ENCODE measurements at places on chromosomes 3 and 15.
A peak's percentile ranks its signal among the peaks of the same experiment; 100 is the strongest.

GRCh38 chr3:136255672-136256406, 5.7 kb downstream of the PCCB start:
- no peak for DNase-seq

- no peak for DNase-seq
Observed at GRCh38 chr15:66725464-66725785, 23.4 kb downstream of the SMAD6 start.

DNA sequence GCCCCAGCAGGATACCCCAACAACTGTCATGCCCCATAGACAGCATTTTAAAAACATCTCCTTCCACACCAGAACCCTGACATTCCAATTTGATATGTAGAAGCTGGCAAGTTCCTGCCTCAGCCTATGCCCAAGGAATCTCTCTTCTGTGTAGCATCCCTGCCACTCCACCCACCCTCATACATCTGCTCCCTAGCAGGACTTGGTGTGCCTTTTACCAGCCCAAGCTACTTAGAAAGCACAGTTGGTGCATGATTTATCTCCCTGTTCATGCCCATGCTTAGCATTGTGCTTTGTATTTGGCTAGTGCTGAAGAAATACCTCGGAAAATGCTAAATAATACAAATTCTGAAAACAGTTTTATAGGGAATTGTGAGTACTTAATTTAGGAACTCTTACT, 236.9 kb upstream of the HES1 start:
- DNase-seq, result no peak

DNA sequence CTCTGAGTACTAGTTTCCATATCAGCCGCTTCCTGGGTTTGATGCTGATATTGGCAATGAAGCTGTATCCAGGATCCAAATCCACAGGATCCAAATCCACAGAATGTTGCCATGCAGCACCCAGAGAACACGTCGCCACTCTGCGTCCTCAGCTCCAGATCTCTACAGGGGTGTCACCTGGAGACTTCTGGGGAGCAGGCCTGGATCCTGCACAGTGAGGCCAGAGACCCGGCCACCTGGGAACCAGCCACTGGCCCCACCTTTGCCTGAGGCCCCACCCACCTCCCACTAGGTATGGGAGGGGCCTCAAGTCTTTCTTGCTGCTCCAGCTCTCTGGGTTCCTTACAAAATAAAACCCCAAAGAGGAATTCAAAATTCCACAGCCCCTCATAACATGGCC, 123.9 kb downstream of the LRRK1 start:
- DNase-seq, result no peak

- DNase-seq, result no peak
Observed at GRCh38 chr15:43702701-43703424, 9.2 kb downstream of the CKMT1A start.

GRCh38 chr15:47422881-47423665, 294.2 kb upstream of the SEMA6D start:
- DNase-seq, result no peak

- DNase-seq, result no peak
Observed at GRCh38 chr3:194775266-194775665, 89.6 kb downstream of the FAM43A start.

- peak; percentile 3 for DNase-seq
Observed at GRCh38 chr15:35751413-35752133, 205.6 kb upstream of the DPH6 start.

DNA sequence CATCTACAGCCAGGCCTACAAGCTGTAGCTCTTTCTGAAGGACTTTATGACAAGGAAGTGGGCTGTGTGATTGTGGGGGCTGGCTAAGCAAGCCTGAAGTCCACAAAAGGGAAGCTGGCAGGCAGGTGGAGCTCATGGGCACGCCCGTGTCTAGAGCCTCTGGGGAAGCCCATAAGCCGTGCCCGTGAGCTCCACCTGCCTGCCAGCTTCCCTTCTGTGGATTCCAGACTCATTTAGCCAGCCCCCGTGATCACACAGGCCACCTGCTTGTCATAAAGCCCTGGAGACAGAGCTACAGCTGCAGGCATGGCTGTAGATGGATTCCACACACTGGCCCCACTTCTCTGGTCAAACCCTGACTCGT, 15.2 kb downstream of the EFCC1 start:
- no peak for DNase-seq

DNA sequence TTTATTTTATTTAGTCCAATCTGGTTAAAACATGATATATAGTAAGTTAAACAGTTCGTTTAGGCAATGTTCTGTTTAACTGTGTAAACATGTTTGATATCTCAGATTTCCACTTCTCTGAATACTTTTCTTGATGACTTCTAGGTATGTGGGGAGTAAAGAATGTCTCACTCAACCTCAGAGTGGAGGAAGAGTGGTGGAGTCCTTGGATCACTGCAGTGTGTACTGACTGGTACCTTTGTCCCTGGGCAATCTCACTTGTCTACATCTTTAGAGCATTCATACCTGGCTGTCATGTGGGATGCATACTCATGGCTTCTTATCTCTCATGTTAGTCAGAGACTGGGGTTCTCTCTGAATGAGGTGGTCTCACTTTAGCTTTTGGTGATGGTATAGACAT, 15.6 kb downstream of the GADL1 start:
- DNase-seq, result no peak

DNA sequence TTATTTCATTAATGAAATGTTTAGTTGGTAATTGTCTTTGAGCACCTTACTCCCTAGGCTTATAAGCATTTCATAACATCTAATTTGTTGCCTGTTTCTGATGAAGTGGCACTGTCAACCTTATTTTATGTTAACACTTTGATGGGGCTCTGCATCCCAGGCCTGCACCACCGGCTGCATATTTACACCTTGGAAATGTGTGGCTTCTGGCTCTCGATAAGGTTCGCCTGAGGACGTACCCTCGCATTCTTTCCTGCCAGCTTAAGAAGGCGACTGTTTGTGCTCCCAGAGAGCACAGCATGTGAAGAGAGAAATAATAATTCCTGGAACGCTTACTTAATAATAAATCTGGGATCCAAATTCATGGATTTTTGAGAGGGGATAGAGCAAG, 763.3 kb upstream of the CFAP20DC start:
- no peak for DNase-seq

DNA sequence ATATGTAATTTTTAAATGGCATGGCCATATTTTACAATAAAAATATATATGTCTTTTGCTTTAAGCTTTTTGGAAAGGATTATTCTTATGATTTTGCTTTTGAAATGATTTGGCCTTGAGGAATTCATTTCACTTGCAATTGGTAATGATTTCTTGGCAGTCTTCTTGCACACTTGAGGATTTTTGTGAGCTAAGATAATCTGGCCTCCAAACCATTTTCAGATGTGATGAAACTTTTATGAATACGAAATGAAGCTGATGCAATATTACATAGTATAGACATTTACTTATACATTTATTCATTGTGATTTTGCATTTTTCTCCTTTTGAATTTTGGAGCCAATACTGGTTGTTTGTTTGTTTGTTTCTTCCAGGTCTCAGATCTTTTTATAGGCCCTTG, 6.4 kb upstream of the SH2D7 start:
- no peak for DNase-seq

- DNase-seq, result no peak
Observed at GRCh38 chr3:153244961-153245360, 82.9 kb downstream of the RAP2B start.

DNA sequence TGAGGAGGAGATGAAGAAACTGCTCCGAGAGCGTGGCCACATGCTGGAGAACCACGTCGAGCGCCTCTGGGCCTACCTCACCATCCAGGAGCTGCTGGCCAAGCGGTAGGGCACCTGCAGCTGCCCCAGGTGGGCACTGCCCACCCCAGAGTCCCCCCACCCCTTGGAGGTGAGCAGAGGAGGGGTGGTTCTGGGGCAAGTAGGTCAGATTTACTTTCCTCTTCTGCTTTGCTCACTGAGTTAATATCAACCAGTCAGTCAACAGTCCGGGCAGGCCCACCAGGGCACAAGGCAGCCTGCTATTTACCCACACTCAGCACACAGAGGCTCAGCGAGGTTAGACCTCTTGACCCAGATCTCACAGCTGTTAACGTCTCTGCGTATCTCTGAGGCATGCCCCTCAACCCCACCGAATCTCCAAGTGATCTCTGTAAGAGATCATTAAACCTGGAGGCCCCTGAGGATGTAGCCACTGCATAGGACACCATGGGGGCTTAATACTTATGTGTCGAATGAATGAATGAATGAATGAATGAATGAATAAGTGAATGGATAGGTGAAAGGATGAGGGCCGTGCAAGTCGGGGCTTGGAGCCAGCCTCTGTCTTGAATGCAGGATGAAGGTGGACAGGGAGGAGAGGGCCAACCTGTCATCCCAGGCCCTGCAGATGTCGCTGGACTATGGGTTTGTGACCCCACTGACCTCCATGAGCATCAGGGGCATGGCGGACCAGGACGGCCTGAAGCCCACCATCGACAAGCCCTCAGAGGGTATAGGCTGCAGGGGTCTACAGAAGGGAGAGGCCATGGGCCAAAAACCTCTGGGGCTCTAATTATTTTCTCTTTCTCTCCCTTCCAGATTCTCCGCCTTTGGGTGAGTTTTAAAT, 8.0 kb upstream of the ITIH3 start:
- no peak for DNase-seq

DNA sequence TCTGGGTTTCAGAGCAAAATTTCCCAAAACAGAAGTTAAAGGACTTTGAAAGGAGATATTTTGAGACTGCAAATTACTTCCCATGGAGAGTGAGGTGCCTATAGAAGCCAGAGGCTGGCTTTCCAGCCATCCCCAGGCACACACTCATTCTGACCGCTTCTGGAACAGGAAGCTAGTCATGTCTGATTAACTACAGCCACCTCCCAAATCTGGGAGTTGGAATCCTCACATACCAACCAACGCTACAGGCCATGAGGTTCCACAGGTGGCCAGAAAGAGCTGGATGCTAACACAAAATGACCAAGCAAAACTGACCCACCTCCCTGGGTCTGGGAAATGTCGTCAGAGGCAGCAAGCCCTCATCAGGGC, 87.2 kb downstream of the SNRK start:
- DNase-seq, result no peak

DNA sequence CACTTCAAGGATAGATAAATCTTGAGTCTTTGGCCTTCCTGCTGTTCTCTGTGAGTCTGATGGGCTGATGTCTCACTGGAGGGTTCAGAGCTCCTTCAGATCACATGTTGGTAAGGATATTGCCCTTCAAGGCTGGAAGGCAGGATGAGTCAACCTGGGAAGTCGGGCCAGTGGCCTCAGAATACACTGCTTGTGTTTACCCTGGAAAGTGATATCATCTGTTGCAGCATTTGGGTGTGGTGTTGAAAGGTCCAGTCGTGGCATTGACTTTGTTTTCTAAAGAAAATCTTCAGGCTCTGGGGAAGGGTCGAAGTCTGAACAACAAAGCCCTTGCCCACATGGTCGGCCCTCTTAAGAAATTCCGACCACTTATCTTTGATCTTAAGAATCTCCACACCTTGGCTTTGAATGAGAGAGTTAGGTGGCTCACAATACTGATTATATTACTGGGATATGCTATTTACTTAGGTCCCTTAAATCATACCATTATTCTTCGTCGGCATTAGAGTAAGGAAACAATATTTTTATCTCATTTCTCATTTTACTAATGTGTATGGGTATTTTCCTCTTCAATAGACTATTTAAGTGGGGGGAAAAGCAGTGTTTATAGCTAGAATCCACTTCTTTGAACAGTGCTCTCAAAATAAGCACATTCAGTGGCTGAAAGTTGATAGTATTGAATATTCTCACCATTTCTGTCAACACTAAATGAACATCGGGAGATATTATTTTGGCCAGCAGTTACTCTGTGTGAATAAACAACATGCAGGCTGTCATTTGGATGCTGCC, 303.9 kb upstream of the RASGRP1 start:
- DNase-seq, result no peak

- no peak for DNase-seq
Observed at GRCh38 chr3:117486719-117487716, 777.4 kb downstream of the TUSC7 start.

DNA sequence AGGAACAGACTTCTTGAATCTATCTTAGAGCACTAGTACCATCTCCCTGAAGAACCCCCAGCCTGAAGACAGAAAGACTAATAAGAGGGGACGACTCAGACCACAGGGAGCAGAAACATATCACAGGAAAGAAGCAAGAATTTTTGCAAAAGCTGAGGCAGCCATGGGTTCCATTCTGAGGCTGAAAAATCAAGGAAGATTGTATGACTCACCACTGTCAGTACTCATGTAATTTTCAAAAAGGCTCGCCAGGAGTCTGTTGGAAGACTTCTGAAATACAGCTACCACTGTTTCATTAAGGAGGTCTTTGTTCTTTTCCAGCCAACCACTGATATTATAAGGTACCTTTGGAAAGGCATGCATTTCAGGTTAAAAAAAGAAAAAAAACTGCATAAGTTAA, 47.5 kb downstream of the MYH15 start:
- no peak for DNase-seq

- no peak for DNase-seq
Observed at GRCh38 chr3:137988152-137988551, 21.8 kb upstream of the CLDN18 start.

DNA sequence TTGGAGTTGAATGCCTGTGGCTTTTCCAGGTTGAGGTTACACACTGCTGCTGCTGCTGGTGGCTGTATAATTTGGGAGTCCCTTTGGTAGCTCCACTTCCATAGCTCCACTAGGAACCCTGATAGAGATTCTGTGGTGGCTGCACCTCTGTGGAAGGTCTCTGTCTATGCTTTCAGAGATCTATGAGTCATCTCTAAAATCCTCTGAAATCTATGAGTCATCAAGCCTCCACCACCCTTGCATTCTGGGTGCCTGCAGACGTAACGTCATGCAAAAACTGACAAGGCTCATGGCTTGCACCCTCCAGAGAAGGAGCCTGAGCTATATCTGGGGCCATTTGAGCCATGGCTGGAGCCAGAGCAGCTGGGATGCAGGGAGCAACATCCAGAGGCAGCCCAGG, 1037.0 kb upstream of the CFAP20DC start:
- peak; percentile 18 for DNase-seq

- no peak for DNase-seq
Observed at GRCh38 chr15:36884518-36884875, 215.9 kb downstream of the MEIS2 start.

DNA sequence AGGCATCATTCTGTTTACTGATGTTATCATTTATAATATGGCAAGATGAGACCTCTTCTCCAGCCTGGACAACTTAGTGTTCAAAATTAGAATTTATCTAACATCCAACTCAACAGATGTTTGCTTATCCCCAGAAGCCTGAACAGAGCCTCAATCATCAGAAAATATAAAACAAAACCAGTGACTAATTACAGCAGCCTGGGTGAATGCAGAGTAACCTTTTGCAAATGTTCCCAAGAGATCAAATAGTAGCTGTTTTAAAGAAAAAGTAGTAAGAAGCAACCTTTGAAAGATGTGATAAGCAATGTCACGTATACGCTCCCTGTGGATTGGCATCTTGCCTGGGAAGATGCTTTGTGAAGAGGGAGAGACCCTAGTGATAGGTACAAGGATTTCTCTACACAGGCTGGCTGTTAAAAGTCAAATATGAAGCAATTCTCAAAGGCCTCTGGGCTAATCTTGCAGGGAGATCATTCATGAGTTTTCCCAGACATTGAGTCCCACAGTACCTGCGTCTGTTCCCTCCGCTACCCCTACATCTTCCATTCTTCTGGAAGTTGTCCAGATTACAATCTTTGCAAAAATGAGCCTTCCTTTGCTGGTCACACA, 39.3 kb upstream of the PRICKLE2 start:
- DNase-seq, result no peak

GRCh38 chr15:64000183-64000951, 45.9 kb downstream of the DAPK2 start:
- DNase-seq, result no peak
